ENCODE measurements at places on chromosomes 5 and 9.

- no peak for DNase-seq
Observed at GRCh38 chr9:114958021-114958843, 27.8 kb upstream of the TNFSF8 start.

GRCh38 chr5:25427240-25427639 is 782.5 kb upstream of the CDH10 start:
- DNase-seq = no peak

DNA sequence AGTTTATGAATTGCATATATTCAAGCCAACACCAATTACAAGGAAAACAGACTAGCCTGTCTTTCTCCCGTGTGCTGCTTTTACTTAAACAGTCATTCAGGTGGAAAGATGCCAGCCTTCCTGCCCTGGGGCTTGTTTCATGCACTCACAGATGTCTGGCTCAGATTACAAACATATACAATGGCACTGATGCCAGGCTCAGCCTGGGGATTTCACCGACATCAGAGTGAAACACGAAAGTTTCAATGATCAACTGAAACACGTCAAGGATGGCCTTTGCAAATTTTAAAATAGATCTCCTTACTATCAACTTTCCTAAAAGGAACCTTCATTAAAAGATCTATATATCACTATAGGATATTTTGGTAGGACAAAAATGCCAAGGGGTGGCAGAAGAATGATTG is 1576.5 kb downstream of the EFNA5 start:
- DNase-seq = peak; percentile 90

DNA sequence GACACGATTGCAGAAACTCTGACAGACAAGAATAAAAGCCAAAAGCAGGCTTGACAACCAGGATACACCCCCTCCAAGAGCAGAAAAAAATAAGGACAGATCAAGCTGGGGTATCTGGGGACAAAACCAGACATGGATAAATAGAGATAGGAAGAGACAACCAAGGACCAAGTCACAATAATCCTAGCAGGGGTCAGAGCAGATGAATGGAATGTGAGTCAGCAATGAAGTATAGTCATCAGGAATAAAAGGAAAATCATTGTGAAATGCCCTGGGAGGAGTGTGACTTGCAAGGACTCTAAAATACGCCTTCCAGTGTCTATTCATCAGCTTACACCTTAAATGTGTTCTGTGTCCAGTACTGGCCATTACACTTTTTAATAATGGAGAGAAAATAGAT is 206.8 kb downstream of the CAAP1 start:
- no peak for DNase-seq

DNA sequence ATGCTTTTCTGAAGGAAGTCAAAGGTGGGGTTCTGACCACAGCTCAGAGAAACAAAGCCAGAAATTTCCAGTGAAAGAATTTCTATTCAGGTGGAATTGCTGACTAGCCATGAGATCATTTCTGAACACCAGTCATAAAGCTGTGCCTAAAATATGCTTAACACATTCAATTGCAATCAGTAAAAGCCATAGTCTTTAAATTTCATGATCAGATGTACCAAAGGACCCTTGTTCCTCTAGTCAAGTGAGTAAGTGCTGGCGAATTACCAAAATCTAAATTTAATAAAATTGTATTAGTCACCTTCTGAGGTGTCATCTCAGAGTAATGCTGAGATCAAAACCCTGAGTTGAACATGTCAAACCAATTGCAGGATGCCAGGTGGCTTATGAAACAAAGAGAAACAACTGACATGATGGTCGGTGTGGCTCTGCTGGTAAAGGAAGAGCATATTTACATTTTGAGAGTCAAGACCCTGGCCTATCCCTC is 334.2 kb upstream of the CCNH start:
- DNase-seq = no peak

DNA sequence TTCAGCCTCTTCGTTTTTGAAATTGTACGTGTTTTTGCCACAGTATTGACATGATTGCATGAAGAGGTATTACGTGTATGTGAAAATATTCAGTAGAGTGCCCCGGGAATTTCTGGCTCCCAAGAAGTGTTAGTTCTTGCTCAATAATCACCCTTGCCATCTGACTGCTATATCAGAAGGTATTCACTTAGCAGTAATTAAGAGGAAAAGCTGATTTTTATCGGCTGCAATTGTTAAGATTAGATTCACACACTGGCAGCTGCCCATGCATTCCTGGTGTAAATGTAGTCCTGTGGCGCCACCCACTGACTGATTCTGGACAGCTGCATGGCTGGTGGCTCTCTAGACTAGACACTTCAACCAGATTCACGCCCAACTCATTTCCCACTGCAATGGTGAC is 440.1 kb upstream of the ADAMTS16 start:
- DNase-seq = peak; percentile 68

DNA sequence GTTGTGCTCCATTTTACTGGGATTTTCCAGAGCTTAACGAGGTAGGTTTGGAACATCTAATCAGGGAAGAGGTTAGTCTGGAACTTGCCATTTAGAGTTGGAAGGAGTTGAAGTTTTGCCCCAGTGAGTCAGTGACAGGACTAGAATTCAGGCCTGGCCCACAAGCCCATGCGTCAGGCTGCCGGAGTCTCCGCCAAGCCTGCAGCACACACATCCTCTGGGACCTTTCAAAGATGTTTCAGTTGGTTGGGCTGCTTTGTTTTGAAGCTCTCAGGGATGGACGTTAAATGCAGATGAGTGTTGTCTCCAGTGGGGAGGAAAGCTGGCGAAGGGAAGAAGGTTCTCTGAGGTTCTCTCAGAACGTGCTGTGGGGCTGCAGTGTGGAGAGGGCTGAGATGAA is 147.0 kb downstream of the PSAT1 start:
- DNase-seq = no peak

GRCh38 chr5:168443950-168444700 is 42.1 kb upstream of the RARS1 start:
- no peak for DNase-seq

DNA sequence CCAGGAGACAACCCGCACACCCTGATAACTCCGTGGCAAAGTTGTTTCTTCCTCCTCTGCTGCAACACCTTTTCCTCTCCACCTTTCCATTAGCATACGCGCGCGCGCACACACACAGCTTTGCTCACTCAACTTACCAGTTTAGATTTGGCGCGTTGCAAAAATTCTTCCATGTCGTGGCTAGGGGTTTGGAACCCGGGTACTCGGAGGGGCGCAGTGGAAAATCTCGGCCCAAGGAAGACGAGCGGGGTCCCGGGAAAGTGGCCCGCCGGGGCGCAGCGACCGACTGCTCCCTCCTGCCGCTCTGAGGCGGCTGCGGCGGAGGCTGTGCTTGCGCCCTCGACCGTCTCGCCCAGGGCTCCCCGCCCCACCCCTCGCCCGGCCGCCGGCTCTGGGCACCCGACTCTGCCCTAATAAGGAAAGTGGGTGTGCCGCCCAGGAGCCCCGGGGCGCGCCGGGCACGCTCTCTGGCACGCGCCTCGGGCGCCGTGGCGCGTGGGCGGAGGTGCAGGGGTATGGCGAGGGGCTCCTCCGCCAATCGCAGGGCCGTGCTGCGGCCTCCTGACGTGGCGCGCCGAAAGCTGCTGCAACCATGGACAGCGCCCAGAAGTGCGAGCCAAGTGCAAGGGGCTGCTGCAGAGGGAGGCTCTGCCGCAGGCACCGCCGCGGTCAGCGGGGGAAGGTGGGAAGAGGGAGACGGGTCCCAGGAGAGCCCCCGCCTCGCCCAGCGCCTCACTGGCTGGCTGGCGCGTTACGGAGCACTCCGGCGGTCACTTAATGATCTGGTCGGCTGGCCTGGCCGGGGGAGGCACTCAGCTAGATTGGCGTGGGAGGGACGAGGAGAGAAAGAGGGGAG is at the start of gene PRUNE2:
TSS of gene PRUNE2 (minus strand) at position 324 of the 856 bp plus-strand sequence. CDS start at position 173, 151 bp downstream.
- peak; percentile 86 for DNase-seq

DNA sequence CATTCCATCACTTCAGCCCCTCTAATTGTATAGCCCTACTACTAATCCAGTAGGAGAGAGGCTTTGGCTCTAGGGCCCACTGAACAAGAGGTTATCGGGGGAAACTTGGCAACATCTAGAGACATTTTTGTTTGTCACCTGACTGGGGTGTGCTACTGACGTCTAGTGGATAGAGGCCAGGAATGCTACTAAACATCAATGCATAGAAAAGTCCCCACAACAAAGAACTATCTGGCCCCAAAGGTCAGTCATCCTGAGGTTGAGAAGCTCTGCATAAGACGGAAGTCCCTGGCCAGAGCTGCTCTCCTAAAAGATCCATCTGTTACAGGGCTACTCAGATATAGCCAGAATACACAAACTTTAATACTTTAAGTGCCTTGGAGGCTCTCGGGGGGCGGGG is 570.6 kb upstream of the KLF4 start:
- DNase-seq = no peak

DNA sequence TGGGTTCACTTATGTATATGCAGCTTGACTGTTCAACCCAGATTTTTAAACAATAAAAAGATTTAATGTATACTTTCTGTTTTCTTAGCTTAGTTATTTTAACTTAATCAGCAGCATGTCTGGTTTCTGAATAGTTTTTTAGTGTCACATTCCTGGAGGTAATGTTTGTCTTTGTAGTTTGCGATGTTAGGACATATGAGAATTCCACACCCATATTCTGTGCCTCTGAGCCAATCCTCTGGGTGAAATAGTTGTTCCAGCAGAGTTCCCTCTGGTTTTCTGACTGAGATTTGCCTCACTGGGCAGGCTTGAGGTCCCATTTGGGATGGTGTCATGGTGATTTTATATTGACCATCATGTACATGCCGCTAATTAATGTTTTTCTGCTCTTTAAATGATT is 48.6 kb downstream of the INIP start:
- no peak for DNase-seq

All from NCI-H146 (cell line).